Progenitor cell of endocrine pancreas (in vitro differentiated cells): ENCODE measurements at places on chromosomes 13 and 19. TPM values are rescaled to one million over a fixed set of nuclear protein-coding genes. Genes with fewer than 3 reads are reported as not detected.

The LHB gene
- total RNA-seq, result not detected in 2 replicates

GRCh38 chr19:35253316-35254286 lies 4.8 kb downstream of the LSR start:
- no peak for DNase-seq

The SLC7A9 gene
- total RNA-seq, result 4.6 and 5.4 TPM in 2 replicates

DNA sequence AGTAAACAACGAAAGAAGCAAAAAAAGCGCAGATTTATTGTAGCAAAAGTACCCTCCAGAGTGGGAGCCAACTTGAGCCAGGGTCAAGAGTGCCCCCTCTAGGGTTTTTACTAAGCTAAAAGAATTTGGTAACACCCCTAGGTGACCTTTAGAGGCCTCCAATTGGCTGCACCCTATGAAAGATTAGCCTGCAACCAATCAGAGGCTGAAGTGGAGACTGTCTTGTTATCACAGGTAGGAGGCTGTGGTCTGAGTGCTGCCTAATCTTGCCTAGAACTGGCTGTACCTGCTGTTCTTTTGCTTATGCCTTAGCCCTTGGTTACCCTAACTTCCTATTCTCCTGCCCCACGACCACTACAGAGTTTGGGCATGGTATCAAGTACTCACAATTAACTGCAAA lies 38.3 kb downstream of the ANKRD10 start:
- no peak for DNase-seq

The ICAM4 gene
- total RNA-seq, result not detected in 2 replicates

GRCh38 chr19:2363419-2363818 lies 3.4 kb downstream of the TMPRSS9 start:
- DNase-seq, result no peak

DNA sequence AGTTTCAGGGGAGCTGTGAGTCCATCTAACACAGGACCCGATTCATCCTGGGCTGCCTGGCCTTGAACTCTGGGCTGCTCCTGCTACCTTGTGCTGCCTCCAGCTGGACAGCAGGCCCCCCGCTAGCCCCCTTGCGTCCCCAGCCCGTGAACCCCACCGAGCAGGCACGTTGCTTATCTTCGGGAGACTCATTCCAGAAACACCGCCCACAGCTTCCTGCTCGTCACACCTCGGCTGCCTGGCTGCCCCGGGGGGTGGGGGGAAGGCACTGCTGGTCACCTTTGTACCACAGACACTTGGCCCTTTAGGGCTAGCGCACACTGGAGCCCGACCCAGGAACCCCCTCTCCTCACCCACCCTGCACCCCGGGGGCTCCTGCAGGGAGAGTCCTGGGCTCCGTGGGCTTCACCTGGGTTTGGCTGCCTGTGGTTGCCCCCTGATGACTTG lies 48.1 kb downstream of the CRTC1 start:
- no peak for DNase-seq

DNA sequence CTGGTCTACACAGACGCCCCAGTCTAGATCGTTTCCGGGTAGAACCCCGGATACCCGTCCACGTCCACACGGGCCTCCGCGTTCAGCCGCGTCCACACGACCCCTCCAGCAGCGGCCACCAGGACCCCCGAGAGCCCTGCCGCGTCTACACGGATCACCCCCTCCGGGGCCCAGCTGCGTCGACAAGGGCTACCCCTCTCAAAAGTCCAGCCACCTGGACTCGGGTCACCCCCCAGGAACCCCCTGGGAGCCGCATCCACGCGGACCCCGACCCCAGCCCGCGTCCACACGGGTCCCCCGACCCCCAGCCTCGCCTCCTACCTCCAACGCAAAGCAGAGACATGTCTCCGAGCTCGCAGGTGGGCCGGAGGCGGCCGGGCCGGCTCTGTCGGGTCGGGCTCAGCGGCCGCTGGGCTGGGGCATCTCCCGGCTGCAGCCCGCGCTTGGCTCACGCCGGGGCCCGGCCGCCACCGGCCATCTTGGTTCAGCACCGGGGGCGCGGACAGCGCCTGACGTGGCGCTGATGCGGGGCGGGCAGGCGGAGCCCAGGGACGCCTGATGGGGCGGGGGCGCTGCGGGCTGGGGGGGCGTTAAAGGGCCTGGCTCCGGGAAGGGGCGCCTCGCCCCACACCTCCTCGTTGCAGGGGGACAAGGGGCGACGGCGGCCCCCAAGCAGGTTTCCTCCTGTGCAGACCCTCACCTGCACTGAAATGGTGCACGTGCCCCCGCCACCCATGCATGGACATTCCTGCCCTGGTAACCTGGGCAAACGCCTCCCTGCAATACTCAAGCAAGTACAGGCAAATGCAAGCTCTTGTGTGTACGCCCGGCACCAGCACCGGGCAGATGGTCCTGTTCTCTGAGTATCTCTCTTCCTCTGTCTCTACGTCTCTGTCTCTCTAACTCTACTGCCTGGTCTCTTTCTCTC lies at the start of gene UNC13A:
TSS of gene UNC13A (minus strand) at position 498 of the 928 bp plus-strand sequence. CDS start at position 343, 155 bp downstream.
- peak; percentile 81 for DNase-seq

The CEACAM20 gene
- total RNA-seq, result not detected in 2 replicates

- no peak for DNase-seq
Measured at GRCh38 chr13:82070416-82070815, 1729.5 kb upstream of the SPRY2 start.

The KLF2 gene
- 2.7 TPM in 2 replicates for total RNA-seq

The AMER2 gene
- total RNA-seq, result 0.05 and 0.07 TPM in 2 replicates

DNA sequence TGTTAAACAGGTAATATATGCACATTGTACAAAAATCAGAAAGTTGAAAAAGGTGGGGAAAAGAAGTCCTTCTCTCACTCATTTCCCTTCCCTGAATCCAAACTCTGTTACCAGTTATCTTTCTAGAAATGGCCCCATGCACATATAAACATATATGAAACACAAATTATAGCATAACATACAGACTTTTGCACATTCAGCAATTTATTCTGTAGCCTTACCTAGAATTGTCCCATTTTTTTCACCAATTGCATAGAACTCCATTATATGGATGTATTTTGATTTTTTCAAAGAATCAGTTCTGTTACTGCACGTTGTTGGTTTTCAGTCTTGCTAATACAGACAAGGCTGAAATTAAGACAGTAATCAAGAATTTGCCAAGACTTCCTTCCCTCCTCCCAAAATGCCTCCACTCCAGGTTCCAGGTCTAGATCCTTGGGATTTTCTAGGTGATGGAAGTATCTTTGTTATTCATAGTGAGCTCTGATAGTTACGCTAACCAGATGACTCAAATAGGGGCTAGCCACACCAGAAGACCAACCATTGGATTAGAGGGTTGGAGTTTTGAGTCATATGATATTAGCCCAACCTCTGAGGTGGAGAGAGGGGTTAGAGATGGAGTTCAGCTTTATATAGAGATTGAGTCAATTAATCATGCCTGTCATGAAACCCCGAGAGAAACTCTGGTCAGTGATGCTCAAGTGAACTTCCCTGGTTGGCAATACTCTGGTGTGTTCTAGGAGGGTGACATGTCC lies 30.7 kb downstream of the GPR180 start:
- no peak for DNase-seq

The IGFL3 gene
- total RNA-seq, result not detected in 2 replicates

The PLIN5 gene
- total RNA-seq, result 5.7 and 8.1 TPM in 2 replicates

GRCh38 chr13:20131057-20131832 lies 29.6 kb downstream of the GJA3 start:
- no peak for DNase-seq

DNA sequence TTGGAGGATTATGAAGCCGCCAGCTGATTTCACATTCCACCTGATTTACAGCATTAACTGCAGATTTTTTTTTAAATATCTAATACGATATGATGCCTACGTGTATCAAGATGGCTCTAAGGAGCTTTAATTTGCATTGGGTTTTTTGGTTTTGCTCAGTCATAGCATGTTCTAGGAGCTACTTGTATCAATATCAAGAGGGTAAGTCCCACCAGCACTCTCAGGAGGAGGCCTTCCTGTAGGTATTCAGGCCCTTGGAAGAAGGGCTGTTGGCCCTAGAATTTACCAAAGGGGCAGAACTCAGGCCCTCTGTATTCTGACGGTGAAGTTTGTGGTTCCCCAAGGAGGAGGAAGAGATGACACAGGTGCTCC lies 97.2 kb upstream of the IPO5 start:
- no peak for DNase-seq

The DACT3 gene
- 2.6 and 3.1 TPM in 2 replicates for total RNA-seq

DNA sequence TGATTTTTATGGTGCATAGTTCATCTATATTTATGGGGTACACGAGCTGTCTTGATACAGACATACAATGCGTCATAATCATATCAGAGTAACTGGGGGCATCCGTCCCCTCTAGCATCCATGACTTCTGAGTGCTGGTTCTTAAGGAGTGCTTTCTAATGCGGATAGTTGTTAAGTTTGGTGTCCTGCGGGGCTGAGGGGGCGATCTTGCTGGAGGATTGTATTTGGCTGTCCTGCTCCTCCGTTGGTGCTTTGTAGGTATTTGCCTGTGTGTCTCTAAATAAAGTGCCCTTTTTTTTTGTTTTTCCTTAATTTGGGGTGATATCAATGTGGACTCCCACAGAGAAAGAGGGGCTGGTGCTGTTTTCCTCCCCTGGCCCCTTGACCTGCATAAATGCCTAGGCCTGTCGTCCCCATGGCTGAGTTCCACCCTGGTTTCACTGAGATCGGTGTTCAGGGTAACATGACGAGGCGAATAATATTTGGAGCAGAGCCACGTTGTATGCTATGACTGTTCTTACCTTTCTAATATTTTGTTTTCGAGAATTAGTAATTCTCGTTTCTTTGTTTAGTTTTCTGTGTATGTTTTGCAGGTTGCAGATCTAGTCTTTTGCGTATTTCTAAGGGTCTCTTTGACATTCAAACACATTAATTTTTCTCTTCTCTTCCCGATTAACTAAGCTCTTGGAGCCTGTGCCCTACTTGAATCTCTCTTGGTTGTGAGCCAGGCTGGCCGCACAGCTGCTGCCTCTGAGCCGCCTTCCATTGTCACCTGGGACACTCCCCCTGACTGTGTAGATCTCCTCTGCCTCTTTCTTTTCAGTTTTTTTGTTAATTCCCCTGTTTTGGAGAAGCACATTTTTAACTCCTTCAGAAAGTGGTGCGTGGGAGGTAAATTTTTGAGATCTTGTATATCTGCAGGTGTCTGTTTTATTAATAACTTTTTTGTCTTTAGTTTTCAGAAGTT lies 100.3 kb downstream of the ARHGEF7 start:
- no peak for DNase-seq

- no peak for DNase-seq
Measured at GRCh38 chr13:41652735-41653361, 195.5 kb downstream of the RGCC start.

The RNASEH2B gene
- total RNA-seq, result 43.1 and 43.3 TPM in 2 replicates

- no peak for DNase-seq
Measured at GRCh38 chr19:18596752-18597157, 8.2 kb downstream of the REX1BD start.

The ZNF560 gene
- not detected in 2 replicates for total RNA-seq

The ZNF415 gene
- total RNA-seq, result 13.6 and 18.1 TPM in 2 replicates

DNA sequence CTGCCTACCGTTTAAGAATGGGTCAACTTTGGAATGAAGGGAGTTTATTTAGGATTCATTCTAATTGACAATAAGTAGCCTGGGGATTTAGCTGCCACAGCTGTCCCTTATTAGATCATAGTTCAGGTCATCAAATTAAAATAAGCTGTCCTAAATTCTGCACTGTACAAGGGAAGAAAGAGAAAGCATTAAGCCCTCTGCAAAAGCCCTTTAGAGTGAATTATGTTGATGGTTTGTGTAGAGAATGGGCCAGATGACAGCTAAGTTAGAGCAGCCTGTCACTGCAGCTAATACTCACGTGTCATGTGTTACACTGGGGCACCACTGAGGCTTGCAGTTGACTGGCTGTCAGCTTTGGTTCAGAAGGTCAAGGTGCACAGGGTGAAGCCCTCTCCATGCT lies 737.1 kb upstream of the SLC10A2 start:
- DNase-seq, result no peak

The LIPE gene
- 12.8 and 13.4 TPM in 2 replicates for total RNA-seq

The TMEM59L gene
- 5.0 and 6.4 TPM in 2 replicates for total RNA-seq

GRCh38 chr13:43431290-43431716 lies 355.5 kb downstream of the ENOX1 start:
- no peak for DNase-seq

DNA sequence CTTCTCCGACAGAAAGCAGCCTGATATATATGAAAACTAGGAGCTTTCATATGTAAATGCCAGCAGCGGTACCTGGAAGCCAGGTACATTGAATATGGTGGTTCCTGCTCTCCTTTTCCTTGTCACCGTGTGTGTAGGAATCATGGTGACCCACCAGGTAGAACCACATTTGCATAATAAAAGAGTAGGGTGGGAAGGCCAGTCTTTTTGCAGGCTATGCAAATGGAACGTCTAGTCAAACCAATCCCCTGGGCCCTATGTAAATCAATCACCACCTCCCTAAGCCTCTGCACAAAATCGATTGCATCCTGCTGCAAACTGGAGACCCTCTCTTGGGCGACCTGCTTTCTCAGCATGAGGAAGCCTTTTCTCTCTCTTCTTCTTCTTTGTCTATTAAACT lies 22.2 kb upstream of the ZNF181 start:
- DNase-seq, result no peak

The ZSWIM4 gene
- 30.9 and 34.6 TPM in 2 replicates for total RNA-seq
